ENCODE measurements at places on chromosomes 1 and 21. TPM values are rescaled to one million over a fixed set of nuclear protein-coding genes. Genes with fewer than 3 reads are reported as not detected.
A peak's percentile ranks its signal among the peaks of the same experiment; 100 is the strongest.

GRCh38 chr1:24289937-24290595, 29.1 kb upstream of the GRHL3 start:
- H3K4me1 ChIP-seq, result no peaks in the 10 kb centered on the region
- H3K36me3 ChIP-seq, result no peaks in the 10 kb centered on the region
- H3K4me3 ChIP-seq, result no peak overlapping the region

GRCh38 chr1:197519741-197520334, 251.8 kb downstream of the CRB1 start:
- H3K27ac ChIP-seq, result no peak overlapping the region
- H3K27me3 ChIP-seq, result no peaks in the 10 kb centered on the region

GRCh38 chr21:42818328-42818749, 61.0 kb downstream of the WDR4 start:
- H3K27ac ChIP-seq, result no peak overlapping the region
- no peak overlapping the region for H3K4me3 ChIP-seq
- H3K36me3 ChIP-seq, result no peaks in the 10 kb centered on the region
- peak; percentile 80 for DNase-seq
- peaks cover 2% of the 10 kb centered on the region for H3K27me3 ChIP-seq
- H3K4me1 ChIP-seq, result peaks cover 2% of the 10 kb centered on the region

PLPPR5 gene
- 0.07 TPM for total RNA-seq

DNA sequence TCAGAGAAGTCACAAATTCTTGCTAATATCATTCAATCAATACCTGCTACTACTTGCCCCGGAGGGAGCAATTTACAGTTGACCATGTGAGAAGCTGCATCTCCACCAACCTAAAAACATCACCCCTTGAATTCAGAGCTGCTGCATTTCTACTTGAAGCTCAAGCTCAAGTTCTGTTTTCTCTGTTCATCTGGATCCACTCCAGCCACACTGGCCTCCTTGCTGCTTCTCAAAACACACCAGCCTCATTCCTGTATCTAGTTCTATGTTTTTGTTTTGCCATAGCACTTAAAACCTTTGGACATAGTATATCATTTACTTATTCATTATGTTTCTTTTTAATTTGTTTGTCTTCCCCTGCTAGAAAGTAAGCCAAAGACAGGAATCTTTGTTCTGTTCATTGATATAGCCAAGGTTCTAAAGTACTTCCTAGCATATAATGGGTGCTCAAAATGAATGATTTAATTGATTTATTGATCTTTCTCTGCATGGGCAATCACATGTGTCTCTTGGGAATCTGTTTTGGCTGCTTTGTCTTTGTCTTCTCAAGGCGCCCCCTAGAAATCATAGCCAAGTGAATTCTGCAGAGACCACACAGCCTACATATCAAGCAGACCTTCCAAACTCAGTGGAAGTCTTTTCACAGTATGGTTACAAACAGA, 23.6 kb downstream of the SYF2 start:
- H3K4me1 ChIP-seq, result no peaks in the 10 kb centered on the region
- no peaks in the 10 kb centered on the region for H3K36me3 ChIP-seq
- DNase-seq, result no peak
- H3K27ac ChIP-seq, result no peak overlapping the region
- no peak overlapping the region for H3K4me3 ChIP-seq

GRCh38 chr1:112021263-112021662, 31.8 kb upstream of the KCND3 start:
- DNase-seq, result no peak
- H3K4me1 ChIP-seq, result no peaks in the 10 kb centered on the region
- H3K27me3 ChIP-seq, result peaks cover 3% of the 10 kb centered on the region
- H3K36me3 ChIP-seq, result no peaks in the 10 kb centered on the region
- H3K27ac ChIP-seq, result no peak overlapping the region

- H3K27me3 ChIP-seq, result peaks cover 2% of the 10 kb centered on the region
- DNase-seq, result no peak
- no peaks in the 10 kb centered on the region for H3K4me1 ChIP-seq
- H3K36me3 ChIP-seq, result peaks cover 4% of the 10 kb centered on the region
- no peak overlapping the region for H3K27ac ChIP-seq
- no peak overlapping the region for H3K4me3 ChIP-seq
Measured at GRCh38 chr1:59919746-59920145, 6.8 kb downstream of the CYP2J2 start.

GRCh38 chr1:230170622-230171021, 103.6 kb downstream of the GALNT2 start:
- H3K4me3 ChIP-seq, result no peak overlapping the region
- H3K27ac ChIP-seq, result peak overlapping the region; percentile 13
- peaks cover 1% of the 10 kb centered on the region for H3K36me3 ChIP-seq

DNA sequence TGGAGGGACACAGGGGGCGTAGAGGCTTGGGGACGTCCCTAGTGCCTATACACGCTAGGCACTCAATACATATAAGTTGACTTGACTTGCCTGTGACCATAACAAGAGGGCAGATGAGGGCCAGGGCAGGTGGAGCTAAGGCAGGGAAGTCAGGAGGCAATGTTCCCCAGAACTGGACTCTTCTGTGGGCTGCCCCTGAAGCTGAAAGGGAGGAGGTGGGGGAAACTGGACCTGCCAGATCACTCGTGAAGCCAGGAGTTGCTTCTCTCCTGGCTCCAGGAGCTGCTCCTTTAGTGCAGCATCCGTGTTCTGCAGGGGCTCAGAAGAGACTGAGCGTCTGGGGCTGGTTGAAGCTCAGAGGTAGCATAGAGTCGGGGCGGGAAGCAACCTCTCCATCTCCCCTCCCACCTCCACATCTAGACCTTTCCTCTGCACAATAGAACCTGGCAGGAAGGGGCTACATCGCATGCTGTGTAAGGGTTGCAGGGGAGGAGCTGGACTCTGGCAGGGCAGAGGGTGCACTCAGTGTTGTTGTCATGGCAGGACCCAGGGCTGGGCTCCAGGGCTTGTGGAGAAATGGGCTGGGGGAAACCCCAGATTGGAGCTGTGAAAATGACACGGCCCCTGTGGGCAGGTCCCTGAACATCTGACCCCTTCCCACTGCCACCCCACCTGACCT, 2.9 kb upstream of the SEMA4A start:
- H3K27me3 ChIP-seq, result no peaks in the 10 kb centered on the region
- H3K4me1 ChIP-seq, result peaks cover 86% of the 10 kb centered on the region
- DNase-seq, result peak; percentile 60
- no peak overlapping the region for H3K4me3 ChIP-seq

- H3K27ac ChIP-seq, result no peak overlapping the region
- H3K36me3 ChIP-seq, result no peaks in the 10 kb centered on the region
- no peak for DNase-seq
- H3K27me3 ChIP-seq, result no peaks in the 10 kb centered on the region
Measured at GRCh38 chr1:234997896-234998741, 130.5 kb downstream of the TOMM20 start.

PALMD gene
- not detected for total RNA-seq

All from activated CD8-positive, alpha-beta T cell treated with anti-CD3 and anti-CD28 coated beads for 36 hours (primary cell).